ENCODE measurements at places on chromosomes 1 and 21.

DNA sequence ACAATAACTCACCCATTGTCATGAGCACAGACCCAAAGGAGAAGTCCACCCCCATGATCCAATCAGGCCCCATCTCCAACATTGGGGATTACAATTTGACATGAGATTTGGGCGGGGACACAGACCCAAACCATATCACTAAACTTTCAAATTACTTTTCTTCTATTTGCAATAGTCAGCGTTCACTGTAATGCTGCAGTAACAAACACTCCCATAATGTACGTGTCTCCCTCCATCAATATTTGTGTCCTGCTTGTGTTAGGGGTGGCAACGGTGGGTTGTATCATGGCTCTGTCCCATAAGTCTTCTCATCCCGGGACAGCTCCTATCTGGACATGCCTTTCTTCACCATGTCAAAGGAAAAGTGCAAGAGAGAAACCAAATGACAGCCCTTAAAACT is 26.2 kb downstream of the TFF3 start:
- no peak for DNase-seq

GRCh38 chr1:162056043-162056442 is 13.4 kb upstream of the NOS1AP start:
- peak; percentile 70 for DNase-seq

DNA sequence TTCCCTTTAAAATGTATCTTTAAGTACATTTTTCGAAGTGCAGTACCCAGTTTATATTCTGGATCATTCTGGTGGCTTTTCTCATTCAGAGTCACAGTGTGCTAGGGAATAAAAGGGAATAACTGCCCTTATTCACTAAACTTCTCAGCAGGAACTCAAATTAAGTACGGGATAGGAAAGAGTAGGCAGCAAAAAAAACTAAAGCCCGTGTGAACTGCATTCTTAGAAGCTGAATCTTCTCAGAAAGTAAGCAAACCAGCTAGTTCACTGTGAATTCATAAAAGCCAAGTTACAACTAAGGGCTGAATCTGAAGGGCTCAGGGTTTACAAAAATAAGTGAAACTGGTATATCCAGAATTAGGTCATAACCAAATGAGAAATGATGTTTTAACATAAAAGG is 22.0 kb downstream of the PRPF38A start:
- no peak for DNase-seq

GRCh38 chr21:39107739-39108138 is 75.5 kb downstream of the PSMG1 start:
- DNase-seq: no peak

DNA sequence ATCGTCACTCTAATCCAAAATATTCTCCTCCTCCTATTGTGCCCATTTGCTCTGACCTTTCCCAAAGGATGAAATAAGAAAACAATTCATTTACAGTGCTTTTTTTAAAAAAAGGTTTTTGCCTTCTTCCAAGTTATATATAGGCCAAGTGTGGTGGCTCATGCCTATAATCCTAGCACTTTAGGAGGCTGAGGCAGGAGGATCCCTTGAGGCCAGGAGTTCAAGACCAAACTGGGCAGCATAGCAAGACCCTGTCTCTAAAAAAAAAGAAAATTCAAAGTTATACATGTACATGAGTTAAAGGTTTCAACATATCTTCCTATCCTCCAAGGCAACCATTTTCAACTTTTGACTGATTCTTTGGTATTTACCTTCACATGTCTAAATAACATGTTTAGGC is 10.1 kb upstream of the USP1 start:
- DNase-seq: no peak

- no peak for DNase-seq
Measured at GRCh38 chr1:225577241-225577640, 75.7 kb downstream of the ENAH start.

GRCh38 chr1:185287451-185287850 is 29.6 kb downstream of the IVNS1ABP start:
- no peak for DNase-seq

GRCh38 chr1:227317523-227318015 is 723 bp downstream of the CDC42BPA start:
- DNase-seq: peak; percentile 78

GRCh38 chr1:204992998-204993314 is 50.1 kb upstream of the CNTN2 start:
- DNase-seq: no peak

DNA sequence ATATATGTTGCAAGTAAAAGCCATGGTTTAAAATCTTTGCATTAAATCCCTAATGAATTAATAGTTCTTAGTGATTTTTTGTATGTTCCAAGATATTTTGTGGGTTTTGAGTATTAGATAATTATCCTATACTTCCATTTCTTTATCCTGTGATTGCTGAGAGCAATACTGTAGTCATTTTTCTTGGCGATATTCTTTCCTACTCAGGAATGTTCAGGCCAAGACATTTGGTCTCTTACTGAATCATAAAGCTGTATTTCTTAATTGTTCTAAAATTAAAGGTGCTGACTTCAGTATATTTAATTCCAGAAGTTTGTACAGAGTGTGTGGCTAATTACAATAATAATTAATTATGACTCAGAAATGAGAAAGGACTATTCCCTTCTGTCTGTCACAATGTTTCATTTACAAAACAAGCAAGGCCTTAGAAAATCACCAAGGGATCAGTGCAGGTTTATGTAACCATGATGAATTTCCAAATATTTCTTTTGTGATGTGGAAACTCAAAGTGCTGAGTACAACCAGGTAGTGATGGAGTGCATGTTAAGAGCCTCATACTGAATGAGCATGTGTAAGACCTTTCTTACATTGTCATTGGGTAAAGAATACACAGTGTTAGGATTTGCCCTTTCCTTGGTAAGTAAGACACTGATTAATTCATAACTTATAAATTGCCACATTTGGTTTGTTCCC is 161.2 kb downstream of the HMCN1 start:
- DNase-seq: no peak

- no peak for DNase-seq
Measured at GRCh38 chr1:67889953-67890567, 56.8 kb upstream of the GNG12 start.

- no peak for DNase-seq
Measured at GRCh38 chr1:229666585-229666984, 40.5 kb downstream of the URB2 start.

DNA sequence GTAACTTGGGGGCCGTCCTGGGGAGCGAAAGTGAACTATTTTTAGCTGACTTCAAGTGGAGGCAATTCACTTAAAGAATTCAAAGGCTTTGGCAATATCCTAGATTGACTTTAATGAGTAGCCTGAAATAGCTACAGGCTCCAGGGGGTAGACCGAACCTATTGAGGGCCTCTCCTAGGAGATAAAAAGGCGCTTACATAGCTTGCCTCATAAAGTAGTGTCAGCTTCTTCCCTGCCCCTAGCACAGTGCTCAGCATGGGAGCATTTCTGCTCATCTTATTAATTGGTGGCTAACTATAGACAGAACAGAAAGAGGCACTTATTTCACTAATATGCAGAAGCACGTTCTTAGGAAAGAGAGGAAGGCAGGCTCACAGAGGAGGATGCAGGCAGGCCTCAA is 12.3 kb upstream of the CTNNBIP1 start:
- DNase-seq: no peak

DNA sequence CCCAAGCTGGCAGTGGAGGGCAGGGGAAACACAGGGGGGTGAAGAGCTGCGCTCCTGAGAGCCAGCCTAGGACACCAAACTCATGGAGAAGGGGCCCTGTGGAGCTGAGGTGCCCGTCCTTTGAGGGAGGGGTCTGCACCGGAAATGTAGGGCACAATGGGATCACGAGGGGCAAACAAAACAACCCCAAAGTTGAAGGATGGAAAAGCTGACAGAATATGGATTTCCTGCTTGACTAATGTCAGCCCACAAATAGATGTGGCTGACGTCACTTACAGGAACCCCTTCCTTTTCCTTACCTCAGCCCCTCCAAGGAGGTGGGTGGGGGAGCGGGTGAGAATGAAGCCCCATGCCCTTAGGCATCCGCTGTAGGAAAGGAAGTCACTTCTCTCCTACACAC is 110.9 kb downstream of the KCNN3 start:
- DNase-seq: no peak

GRCh38 chr1:85024736-85025135 is 23.6 kb downstream of the MCOLN3 start:
- DNase-seq: no peak

DNA sequence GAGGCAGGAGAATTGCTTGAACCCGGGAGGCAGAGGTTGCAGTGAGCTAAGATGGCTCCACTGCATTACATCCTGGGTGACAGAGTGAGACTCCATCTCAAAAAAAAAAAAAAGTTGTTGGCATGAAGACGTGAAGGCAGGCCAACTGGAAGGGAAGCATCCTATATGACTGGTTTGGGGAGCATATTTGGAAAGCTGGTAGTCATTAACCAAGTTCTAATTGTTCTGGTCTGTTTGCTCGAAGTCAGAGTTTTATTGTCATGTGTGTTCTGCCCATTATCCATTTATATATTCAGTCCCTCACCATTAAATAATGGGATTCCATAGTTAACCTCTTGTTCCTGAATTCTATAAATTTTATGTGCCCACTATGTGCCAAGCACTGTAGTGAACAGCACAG is 3.3 kb upstream of the GLRX2 start:
- no peak for DNase-seq

DNA sequence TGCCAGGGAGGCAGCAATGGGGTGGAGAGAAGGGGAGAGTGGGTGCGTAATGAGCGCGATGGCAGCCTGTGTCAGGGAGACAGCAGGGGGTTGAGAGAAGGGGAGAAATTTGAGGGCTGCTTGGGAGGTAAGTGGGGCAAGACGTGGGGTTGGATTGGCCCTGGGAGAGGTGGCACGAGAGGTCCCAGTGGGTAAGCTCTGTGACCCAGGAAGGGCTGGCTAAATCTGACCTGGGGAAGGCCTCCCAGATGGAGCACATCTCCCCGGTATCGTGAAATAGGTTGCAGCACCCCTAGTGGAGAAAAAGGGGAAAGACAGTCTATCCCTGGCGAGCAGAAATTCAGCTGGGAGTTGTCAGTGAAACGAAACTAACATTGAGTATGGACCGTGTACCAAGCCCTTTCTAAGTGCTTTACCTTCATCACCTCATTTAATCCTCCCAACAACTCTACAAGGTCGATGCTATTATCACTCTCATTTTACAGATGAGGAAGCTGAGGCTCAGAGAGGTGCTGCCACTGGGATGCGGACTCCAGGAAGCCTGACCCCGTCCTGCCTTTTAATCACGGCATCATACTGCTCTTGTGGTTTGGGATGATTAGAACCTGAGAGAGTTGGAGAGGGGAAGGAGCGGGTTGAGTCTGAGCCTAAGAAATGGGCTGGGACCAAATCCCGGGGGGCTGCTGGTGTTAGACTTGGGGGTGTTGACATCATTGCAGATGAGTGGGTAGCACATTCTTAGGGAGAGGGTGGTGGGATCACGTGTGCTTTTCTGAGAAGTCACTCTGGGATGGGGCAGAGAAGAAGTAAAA is 56.6 kb upstream of the RPL11 start:
- DNase-seq: peak; percentile 85

GRCh38 chr1:118659646-118660045 is 328.5 kb downstream of the TBX15 start:
- DNase-seq: no peak

- DNase-seq: no peak
Measured at GRCh38 chr1:246208105-246208504, 299.0 kb downstream of the SMYD3 start.

- DNase-seq: no peak
Measured at GRCh38 chr1:59985911-59986515, 59.4 kb upstream of the CYP2J2 start.

GRCh38 chr1:86753700-86754099 is 49.3 kb downstream of the SH3GLB1 start:
- DNase-seq: peak; percentile 8

DNA sequence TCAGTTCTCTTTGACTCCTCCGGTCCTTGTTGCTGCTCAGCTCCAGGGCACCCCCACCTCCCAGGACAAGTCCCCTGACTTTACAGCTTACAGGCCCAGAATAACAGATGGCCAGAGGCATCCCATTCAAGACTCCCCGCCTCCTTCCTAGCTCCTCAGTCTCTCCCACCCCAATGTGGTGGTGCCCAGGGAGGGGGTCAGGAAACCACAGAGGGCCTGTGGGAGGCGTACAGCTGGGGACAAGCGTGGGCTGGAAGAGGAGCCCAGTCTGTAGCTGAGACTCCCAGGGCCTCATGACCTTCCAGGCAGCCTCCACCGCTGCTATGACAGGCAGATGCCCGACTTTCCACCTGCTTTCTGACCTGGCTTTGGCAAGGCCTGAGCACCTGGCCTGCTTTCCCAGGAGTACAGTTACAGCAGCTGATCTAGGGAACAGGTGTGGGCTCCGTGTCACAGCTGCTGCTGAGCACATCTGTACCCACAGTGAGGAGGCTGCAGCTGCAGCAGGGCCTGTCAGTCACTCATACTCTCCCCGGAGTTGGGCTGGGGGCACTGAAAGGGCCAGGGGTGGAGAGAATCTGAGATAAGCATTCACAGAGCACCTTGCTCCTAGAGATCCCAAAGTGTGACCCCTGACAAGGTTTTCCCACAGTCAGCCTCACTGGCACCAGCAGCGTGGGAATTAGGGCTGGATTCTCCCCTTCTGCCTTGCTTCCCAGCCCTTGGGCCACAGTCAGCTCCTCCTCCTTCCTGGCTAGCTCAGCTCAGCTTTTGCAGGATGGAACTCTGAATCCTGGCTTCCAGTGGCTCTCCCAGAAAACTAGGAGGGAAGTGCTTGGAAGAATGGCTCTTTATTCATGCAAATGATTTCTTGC is 7.1 kb upstream of the NAV1 start:
- no peak for DNase-seq

All from small intestine (tissue), 16 donors.